ENCODE measurements at places on chromosomes 16 and 17. TPM values are rescaled to one million over a fixed set of nuclear protein-coding genes. Genes with fewer than 3 reads are reported as not detected.

DNA sequence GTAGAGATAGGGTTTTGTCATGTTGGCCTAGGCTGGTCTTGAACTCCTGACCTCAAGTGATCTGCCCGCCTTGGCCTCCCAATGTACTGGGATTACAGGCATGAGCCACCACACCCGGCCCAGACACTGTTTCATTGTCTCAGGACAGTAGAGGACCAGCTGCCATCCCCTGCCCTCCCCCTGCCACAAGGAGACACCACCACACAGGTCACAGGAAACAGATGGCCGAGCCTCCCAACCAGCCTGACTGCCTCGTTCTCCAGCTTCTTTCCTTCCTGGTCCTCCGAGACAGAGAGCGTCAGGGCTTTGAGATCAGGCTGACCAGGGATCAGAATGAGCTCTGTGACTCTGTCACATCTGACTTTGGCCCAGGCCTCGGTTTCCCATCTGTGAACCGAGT, 20.8 kb upstream of the RNPS1 start:
- DNase-seq, result no peak

Gene IRX5
- 36.8 TPM for total RNA-seq

Gene C16orf95
- total RNA-seq, result 3.2 TPM

Gene USP31
- 28.2 TPM for total RNA-seq

Gene KRT28
- total RNA-seq, result not detected
